Activated CD4-positive, alpha-beta T cell treated with anti-CD3 and anti-CD28 coated beads for 48 hours (primary cell): ENCODE measurements at places on chromosomes 2 and 18.

DNA sequence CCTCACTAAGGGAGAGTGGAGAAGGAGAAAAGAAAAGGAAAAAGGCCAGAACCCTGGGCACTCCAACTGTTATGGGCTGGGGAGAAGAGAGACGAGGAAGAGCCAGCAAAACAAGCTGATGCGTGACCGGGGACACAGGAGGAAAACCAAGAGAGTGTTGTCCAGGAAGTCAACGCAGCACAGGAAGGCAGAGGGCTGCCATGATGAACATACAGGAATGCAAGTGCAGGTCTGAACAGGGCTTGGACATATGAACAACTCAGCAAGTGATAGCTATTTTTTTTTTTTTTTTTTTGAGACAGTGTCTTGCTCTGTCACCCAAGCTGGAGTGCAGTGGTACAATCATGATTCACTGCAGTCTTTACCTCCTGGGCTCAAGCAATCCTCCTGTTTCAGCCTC lies 28.4 kb downstream of the SIX3 start:
- no peak for DNase-seq

DNA sequence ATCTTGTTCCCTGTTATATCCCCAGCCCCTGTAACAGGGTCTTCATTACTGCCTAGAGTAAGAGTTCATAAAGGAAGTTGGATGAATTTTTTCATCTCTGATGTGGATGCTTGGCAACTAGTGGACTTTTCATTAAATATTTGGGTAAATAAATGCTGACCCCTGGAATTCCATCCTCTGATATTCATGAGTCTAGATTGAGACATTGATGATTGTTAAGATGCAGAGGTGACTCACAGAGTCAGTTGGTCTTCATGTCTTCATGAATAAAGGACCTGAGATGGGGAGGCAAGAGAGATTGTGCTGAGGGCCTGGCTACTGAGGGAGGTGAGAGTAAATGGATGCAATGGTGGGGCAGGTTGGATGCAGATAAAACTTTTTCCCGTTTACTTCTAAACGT lies 132.7 kb upstream of the NT5C1B start:
- no peak for DNase-seq

- DNase-seq: no peak
Measured at GRCh38 chr2:215728504-215729065, 284.8 kb downstream of the MREG start.

GRCh38 chr2:235433860-235434259 lies 60.0 kb upstream of the AGAP1 start:
- no peak for DNase-seq

DNA sequence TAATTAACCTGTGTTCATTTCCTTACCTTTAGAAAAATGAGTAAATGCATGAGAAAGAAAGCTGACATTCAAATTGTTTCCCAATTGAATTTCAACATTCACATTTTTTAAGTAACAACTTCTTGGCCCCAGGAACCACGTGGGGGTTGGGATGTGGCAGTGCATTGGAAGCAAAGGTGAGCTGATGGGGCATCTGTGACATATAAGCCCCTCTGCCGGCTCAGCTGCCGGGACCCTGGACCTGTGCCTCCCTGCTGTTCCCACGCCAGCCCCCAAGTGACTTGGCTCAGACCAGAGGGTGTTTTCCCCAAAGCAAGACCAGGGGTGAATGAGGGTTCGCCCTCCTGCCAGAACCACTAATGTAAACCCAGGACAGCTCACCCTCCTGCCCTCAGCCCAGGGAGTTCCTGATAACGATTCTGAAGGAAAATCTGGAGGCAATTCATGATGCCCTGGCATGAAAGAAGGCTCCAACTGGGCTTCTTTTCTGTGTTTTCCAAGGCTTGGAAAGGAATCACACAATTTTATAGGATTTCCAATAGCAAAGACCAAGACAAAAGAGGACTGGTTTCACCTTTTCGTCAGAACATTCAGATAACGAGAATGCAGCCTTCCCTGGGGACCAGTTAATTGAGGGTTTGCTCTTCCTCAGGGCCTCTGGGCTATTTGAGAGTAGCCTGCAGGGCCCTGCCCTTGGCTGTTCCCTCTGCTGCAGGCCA lies 193.2 kb upstream of the TWIST2 start:
- DNase-seq: no peak

- DNase-seq: no peak
Measured at GRCh38 chr18:32177530-32177929, 12.3 kb upstream of the MEP1B start.

- DNase-seq: no peak
Measured at GRCh38 chr2:48733067-48733503, 22.4 kb downstream of the LHCGR start.

DNA sequence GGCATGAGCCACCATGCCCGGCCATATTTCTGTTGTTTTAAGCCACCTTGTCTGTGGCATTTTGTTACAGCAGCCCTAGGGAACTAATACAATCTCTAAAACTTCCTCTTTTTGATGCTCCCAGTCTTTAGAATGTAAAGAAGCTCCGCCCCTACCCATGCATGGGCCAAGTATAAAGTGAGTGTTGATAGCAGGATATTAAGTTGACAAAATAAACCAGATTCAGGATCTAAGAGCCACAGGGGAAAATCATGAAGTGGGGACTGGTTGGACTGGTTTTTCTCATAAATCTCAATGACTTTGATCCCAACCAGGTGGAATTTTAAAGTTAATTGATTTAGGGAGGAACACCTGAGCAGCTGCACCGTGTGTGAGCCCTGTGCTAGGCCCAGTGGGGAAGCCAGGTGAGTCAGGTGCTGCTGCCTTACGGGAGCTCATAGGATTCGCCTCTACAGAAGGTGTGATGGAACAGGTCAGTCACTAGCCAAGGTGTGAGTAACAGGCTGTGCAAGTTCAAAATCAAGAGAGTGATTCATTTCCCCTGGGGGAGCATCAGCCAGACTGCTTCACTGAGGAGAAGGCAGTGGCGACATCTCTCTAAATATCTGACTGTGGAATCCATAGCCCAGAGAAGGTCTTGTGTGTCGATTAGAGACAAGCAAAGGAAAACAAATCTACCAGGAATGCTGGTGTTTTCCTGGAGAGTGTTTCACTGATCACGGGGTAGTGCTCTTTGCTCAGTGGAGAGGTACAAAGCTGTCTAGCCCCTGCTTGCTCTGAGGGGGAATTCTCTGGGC lies 63.0 kb upstream of the MSH2 start:
- DNase-seq: peak; percentile 42

DNA sequence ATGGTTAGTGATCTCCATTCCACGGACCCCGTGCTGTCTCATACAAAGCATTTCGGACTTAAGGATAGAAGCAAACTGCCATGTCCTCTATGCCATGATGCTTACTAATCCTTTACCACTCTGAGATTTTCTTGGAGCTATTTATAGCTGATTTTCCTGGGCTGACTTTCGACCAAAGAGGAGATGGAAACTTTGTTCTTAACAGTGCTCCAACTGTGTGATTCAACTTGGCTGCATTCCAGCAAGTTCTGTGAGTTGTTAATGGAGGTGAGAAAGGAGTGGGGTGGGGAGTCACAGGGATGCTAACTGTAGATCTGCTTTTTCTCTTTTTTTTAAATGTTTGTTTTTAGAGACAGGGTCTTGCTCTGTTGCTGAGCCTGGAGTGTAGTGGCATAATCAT lies 45.5 kb upstream of the MSH2 start:
- no peak for DNase-seq

DNA sequence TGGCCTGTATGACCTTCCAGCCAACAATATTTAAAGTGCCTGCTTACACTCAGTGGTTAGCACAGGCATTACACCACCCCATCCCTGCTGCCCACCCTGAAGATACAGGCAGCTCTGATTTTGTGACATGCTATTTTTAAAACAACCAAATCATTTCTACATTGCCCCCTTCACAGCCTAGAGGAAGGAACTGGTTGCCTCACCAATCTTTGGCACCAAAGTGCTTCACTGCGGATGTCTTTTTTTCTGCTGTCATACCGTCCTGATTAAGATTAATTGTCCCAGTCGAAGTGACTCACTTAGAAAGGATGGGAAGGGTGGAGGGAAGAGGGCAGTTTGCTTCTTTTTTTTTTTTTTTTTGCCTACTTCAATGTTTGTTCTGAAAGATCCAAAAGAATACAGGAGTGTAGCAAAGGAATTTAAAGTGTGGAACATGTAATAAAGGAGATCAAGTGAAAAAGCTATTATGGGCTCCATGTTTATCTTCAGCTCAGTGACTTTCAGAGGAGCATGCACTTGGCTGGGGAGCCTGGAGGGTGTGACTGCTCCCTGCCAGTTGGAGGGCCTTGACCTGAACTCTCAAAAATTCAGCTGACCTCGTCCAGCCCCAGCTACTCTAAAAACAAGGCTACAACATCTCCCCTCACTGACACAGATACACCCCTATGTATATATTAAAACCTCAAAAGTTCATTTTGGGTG lies 501.1 kb upstream of the TNP1 start:
- no peak for DNase-seq

DNA sequence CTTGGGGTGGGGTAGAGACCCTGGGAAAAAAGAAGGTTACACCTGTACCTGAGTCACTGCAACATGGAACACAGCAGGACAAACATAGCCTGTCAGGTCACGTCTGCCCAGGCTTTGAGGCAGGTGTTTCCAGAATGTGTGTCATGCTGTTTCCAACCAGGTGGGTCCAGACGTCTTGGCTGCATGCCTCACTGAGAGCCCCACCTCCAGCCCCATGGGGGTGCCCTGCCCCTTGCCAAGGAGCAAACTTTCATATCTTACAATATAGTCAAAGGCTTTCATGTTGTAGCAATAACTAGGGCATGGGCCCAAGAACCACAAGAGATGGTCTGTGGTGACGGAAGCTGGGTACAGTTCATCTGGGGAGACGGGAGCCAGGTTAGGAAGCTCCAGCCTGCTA lies 499.7 kb downstream of the BCL11A start:
- DNase-seq: no peak

GRCh38 chr2:32990556-32990955 lies 43.8 kb downstream of the LTBP1 start:
- no peak for DNase-seq

DNA sequence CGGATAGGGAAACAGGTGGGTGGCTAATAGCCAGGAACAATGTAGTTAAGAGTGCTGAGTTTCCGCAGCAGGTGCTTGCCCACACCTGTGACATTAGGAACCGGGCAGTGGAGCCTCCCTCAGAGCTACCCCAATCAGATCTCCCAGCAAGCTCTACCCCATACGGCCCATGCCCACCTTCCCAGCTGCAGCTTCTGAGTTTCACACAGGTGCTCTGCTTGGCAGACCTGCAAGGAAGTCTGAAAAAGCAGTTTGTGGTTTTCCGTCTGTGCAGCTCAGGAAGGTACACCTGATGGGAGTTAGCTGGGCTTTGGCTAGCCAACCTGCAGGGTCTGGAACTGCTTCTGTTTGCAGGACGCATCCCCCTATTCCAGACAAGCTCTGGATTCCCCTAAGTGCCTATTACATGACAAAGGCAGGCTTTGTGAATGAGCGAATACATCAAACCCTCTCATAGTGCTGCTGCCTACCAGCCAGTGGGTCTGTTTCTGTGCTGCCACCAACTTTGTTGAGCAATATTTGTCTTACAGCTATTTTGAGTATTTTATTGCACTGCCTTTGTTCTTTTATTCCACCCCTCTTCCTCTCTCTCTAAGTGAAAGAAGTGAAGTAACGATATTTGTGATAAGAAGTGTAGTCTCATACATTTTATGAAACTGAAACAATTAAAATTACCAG lies 24.7 kb upstream of the CEP68 start:
- no peak for DNase-seq

- no peak for DNase-seq
Measured at GRCh38 chr2:170408461-170409163, 230.7 kb downstream of the MYO3B start.

DNA sequence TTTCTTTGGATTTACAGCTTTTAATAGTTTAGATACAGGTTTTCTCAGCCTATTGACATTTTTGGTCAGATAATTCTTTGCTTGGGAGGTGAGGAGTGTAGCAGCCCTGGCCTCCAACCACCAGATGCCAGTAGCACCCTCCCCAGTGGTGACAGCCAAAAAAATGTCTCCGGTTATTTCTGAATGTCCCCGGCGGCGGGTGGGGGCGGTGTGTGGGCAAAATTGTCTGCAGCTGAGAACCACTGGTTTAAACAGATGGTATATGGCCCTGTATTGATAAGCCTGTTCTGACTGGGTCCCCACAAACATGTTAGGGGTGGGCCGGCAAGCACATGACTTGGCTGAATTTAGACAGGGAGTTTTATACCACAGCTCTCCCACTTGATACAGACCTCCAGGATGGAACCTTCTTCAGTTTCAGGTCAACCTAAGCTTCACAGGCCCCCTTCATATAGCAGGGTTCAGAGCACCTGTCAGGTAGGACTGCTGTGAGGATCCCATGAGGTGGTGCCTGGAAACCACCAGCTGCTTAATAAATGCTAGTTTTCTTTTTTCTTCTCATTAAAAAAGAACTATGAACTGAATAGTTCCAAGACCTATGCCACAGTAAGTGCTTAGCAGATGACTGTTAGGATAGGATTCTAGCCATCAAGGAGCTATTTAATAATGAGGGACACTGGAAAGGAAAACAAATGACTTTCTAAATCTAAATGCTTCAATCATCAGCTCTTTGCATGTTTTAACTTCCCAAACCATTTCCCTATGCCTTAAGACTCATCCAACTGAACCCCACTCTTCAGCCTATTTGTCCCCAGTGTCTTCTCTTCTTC lies 18.1 kb downstream of the LPIN2 start:
- DNase-seq: peak; percentile 85

DNA sequence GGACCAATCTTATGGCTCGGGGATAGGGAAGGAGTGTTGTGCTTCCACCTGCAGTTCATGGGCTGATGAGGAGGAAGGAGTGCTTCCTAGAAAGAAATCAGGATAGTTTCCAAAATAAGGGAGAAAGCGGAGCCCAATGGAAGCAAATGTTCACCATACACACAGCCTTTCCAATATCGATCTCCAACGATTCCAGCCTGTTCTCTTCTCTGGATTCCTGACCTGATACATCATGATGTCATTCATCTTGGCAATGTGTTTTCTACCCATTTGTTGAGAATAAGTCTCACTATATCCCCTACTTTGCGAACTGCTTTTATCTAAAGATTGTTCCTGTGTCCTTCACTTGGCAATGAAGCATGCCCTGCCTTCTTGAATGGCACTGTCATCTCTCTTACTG lies 205.3 kb upstream of the SIX2 start:
- DNase-seq: no peak

DNA sequence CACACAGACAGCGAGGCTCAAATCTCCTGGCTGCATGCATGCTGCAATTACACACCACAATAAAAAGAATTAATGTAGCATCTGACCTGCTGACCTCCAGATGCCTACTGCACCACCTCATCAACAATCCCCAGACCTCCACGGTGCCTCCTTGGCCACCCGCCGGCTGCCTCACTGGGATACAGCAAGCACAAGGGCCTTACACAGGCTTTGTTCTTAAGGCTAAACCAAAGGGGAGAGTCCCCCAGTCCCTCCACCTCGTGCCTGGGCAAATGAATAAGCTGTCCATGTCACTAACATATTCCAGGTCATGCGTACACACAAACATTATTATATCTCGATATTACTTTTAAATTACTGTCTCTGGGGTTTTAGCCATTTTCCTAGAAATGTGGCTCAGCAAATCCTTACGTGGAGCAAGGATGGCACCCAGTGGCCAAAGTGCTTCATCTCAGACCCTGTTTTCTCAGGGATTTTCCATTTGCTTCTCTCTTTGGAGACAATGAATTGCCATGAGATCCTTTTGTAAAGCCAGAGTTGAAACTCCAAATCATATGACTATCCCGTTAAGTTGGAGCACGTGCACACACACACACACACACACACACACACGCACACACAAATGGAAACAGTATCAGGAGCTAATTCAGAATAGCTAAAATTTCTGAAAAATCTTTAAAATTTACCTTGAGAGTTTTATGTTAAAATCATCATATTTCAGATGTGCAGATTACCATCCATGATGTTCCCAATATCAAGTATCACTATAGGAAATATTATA lies 313.8 kb downstream of the PDE11A start:
- no peak for DNase-seq
